AG10803 (cell line): ENCODE measurements at places on chromosomes 1 and 21.

DNA sequence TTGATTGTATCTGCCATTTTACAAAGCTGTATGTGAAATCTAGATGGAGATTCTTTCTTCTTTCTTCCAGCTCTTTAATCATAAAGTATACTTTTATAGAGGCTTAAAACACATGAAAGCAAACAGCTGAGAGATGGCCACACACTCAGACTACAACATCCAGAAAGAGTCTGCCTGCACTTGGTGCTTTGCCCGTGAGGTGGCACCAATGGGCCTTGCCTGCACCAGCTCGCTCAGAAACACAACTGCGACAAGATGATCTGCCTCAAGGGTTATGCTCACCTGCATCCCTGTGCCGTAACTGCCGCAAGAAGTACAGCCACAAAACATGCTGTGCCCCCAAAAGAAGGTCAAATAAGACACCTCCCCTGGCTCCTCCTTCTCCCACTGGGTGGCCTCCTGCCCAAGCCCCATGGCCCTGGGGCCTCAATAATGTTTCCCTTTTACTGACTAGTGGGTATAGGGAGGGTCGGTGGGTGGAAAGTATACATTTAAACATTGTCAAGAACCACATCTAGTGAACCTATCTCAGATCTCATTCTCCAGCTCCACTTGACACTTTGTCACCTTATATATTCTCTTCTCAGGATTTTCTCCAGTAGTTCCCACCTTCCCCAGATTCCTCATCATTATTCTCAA is 66.7 kb upstream of the ANGPTL3 start:
- DNase-seq = peak; percentile 39

GRCh38 chr1:71618191-71618590 is 537.4 kb upstream of the ZRANB2 start:
- peak; percentile 9 for DNase-seq

GRCh38 chr1:23403038-23403336 is 21.6 kb downstream of the TCEA3 start:
- DNase-seq = peak; percentile 72

DNA sequence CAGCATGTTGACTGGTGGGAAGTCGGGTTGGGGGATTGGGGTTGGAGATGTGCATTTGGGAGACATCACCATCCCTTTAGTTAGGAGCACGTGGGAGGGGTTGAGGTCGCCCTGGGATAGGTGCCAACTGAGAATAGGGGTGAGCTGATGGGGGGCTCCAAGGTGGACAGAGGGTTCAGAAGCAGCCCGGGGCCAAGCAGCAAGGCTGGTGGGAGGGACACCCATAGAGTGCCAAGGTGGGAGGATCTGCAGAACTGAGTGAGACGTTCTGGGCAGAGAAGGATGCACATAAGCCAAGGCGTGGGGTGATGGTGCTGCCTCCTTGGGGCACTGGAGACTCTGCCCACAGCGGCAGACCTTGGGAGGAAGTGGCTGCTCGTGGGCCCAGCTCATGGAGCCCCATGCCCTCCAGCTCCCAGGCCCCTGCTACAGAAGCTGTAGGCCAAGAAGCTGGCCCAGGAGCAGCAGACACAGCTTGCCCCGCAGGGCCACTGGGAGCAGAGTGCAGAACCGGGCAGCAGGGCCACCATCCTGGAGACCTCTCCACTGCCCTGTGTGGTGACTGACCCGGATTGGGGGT is 31.4 kb upstream of the PKP1 start:
- DNase-seq = no peak

GRCh38 chr1:10045480-10046355 is 13.0 kb downstream of the UBE4B start:
- no peak for DNase-seq

- DNase-seq = no peak
Observed at GRCh38 chr21:45072738-45073300, 1.6 kb upstream of the ADARB1 start.

DNA sequence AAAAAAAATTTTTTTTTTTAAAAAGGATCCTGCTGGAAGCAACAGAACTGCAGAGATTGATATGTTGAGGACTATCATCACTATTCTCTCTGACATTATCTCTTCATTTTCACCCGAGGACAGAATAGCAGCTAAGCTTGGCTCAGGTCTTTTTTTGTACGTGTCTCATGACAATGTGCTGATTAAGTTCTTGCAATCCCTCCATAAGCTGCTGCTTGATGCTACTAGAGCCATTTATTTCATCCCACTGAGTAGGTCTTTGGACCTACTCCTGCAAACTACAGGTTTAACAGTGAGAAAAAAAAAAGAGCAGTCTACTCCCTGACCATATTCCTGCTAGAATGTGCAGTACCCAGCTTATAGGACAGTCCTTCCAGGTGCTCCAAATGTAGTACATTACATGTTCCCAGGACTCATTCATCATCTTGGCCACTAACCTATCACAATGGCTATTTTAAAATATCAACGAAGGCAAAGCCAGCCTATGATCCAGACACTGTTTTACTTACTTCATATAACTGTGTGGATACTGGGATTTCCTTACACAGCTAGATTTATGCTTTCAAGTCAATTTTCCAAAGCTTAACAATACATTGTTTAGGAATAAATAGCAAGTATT is 54.1 kb downstream of the ARHGAP29 start:
- no peak for DNase-seq

- DNase-seq = no peak
Observed at GRCh38 chr1:81391125-81391828, 409.5 kb upstream of the ADGRL2 start.

GRCh38 chr1:107110326-107110725 is 30.5 kb upstream of the NTNG1 start:
- peak; percentile 50 for DNase-seq

DNA sequence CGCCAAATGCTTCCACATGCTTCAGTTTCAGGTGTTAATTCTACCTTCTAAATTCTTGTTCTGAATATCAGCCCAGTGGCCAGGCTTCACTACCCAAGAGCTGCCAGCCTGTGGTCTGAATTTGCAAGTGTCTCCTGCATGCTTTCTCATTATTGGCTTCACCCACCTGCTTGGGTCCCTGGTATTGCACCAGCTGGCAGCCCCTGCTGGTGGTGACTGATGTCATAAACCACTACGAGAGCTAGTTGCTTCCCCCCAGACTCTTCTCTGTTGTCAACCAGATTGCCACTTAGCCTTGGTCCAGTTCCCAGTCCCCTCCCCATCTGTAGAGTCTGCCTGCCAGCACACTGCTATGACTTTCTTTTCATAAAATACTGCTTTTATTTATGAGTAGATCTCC is 197.7 kb upstream of the DUSP10 start:
- DNase-seq = no peak

- DNase-seq = no peak
Observed at GRCh38 chr1:1041873-1042272, 22.0 kb downstream of the AGRN start.

- DNase-seq = no peak
Observed at GRCh38 chr1:159296706-159297375, 5.3 kb upstream of the FCER1A start.

DNA sequence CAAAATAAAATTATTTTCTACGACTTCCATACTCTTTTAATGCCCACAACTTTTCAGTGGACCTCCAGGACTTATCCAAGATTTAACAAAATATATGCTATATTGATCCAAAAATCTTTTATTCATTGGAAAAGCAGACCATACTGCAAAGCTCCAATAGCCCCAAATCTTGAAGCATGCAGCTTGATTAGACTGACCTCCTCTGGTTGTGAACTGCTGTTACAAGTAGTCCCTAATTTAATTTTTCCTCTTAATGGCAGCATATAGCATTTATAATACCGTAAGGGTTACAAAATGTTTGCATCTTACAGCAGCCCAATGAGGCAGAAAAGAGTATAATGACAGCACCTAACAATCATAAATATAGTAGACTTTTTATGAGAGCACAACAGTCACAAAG is 49.8 kb downstream of the TPR start:
- DNase-seq = peak; percentile 25

DNA sequence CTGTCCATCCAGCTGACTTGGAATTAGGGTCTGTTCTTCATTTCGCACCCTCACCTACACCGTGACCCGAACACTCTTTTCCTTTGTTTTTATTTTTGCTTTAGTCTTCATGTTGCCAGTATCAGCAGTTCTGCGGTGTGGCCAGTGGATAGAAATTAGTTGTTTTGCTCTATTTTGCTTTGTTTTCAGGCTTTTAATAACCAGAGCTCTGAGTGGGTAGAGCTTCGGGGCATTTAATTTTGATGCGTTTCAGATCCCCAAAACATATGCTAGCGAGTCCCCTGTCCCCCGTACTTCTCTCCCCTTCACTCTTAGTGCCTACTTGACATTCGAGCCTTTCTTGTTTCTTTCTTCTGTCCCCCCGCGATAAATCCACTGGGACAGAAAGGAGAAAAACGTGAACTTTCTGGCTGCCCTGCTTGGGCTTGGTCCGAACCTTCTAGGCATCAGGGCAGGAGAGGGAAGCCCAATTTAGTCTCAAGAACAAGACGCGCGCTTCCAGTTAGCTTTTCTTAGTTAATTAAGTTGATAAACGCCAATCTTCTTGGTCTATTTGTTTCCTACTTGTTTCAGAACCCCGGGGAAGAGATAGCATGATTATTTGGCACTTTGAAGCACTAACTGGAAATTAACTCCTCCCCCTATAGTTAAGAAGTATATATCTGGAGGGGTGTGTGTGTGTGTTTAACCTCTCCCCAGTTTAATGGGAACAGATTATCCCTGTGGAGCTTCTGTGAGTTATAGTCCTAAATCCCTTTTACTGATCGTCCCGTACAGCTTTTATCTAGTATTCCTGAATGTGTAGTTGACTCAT is 839 bp downstream of the SWT1 start:
- no peak for DNase-seq

GRCh38 chr1:234970401-234970730 is 158.3 kb downstream of the TOMM20 start:
- no peak for DNase-seq
